Fibroblast of upper back skin (primary cell): ENCODE measurements at places on chromosomes 7 and 10.

DNA sequence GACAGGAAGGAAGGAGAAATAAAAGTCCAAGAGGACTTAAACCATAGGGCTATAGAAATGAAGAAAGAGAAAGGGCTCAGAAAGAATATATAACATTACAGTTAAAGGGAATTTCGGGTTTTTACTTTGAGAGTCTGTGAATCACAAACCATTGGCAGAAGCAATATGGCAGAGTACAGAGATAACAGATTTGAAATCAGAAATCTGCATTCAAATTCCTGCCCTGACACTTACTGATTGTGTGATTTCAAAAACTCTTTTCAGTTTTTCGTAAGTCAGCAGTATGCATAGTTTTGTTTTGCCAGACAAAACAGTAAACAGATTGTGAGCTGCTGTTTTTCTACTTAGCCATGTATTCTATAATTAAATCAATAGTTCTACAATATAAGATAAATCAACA, 8.2 kb downstream of the JMJD1C start:
- no peak for DNase-seq

- no peak for DNase-seq
Measured at GRCh38 chr7:69665369-69665768, 67.1 kb downstream of the AUTS2 start.

DNA sequence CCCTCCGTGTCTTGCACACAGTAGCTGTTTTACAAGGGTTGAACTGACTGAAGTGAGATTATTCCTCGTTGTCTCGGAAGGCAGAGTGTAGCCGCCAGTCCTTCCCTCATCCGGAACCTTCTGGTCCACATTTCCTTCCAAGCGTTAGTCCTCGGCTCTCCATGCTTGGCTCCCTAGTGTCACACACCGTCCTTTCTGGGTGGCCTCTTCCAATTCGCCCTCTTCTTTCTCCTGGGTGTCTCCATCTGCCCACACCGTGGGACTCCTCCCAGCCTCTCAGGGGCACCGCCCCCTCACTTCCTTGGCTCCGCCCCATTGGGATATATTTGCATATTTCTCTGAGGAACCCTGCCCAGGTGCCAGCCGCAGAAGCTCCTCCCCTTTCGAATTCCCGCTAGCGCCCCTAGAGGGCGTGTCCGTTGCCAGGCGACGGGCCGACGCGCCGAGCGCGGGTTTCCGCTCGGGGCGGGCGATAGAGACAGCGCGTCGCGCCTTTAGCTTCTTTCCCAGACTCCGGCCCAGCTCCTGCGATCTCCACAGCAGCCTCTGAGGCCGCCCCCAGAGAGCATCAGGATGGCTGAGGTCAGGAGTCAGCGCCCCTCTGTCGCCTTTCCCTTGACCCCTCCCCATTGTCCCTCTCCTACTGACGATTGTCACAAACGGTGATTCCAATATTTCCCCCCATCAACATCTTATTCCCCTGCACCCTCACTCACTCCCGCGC, at the start of gene CFAP58:
Gene CFAP58, plus strand, starts transcription at position 509 of the 724 bp plus-strand sequence. Its CDS starts 65 bp downstream, at position 574.
- peak; percentile 82 for DNase-seq

DNA sequence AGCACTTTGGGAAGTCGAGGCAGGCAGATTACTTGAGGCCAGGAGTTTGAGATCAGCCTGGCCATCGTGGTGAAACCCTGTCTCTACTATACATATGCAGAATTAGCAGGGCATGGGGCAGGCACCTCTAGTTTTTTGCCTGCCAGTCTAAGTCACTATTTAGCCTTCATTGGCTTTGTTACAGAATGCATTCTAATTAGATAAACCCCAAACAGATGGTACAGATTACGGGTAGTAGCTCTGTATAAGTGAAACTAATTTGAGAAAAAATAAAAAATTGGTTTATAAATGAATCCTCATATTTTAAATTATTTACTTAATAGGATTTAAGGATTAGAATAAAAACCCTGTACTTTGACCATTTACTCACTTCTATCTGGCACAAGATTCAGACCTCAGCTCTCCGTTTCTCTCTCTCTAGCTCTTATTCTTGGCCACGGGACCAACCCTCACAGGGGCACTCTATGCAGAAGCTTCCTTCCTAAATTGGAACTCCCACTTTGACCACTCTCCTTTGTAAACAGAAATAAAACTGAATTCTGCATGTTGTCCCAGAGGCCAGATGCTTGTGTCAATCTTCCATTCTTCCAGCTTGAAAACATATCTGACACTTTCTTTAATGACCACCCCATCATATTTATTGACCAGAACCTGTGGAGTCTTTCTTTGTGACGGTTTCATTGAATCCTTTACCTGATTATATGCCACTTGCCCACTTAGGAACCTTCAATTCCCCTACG, 26.8 kb downstream of the BET1 start:
- DNase-seq: no peak

GRCh38 chr10:13503745-13504463, 24.9 kb downstream of the BEND7 start:
- peak; percentile 74 for DNase-seq

GRCh38 chr10:47277352-47278151, 22.4 kb upstream of the GDF10 start:
- no peak for DNase-seq

DNA sequence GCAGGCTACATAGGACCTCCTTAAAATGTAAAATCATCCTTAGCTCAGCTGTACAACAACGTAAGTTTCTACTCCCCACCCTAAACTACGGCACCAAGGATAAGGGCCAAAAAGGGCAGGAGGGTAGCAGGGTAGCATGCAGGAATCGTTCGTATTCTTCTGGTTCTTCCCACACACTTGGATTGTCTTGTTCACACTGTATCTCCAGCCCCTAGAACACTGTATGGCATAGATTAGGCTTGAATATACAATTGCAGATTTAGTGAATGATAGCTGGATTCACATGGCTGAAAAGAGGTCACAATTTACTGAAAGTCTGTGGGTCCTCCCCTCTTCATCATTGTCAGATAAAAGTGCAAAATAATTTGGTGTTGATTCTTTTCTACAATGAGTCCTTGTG, 28.2 kb upstream of the PRKAR2B start:
- no peak for DNase-seq

DNA sequence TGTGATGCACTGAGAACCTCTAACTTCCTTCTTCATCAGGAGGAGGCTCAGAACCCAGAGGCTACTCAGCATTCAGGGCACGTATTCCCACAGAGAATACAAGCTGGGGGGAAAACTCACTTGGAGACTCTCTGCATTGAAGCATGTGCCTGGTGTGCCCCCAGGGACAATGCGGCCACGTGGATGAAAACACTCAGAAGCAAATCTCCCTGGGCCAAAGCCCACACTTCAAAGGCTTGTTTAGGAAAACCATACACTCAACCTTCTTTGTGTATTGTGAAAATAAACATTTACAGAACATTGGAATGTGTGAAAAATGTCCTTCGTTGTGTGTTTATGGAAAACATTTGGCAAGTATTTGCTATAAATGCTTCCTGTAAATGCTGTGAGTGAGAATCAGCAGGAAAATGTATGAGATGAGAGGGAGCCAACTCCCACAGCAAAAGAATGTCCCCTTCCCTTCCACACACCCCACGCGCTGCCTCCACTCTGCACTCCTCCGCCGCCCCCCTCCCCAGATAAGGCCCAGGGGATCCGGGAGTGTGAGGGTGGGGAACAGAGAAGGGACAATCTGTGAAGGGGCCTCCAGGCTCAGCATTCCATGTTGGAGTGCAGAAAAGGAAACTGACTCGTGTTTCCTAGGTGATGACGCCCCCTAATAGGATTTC, 339.5 kb downstream of the ELMO1 start:
- no peak for DNase-seq

DNA sequence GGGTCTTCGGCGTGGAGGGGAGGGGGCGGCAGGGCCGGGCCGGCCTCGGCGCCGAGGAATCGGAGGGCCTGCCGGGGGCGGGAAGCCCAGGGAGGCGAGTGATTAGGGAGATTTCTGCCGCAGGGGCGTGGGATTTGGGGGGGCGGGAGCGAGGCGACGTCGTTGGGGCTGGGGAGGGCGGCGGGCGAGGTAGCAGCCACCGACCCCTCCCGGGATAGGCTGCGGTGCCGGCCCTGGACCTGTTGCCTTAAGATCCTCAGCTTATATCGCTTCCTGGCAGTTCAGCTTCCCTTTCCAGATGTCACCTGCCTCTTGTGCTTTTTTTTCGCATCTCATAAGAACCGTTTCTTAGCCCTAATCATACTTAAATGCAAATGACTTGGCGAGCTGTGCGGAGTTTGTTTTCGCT, 655 bp downstream of the LMTK2 start:
- DNase-seq: no peak

GRCh38 chr7:143929224-143929920, 5.7 kb upstream of the OR2F2 start:
- DNase-seq: no peak

DNA sequence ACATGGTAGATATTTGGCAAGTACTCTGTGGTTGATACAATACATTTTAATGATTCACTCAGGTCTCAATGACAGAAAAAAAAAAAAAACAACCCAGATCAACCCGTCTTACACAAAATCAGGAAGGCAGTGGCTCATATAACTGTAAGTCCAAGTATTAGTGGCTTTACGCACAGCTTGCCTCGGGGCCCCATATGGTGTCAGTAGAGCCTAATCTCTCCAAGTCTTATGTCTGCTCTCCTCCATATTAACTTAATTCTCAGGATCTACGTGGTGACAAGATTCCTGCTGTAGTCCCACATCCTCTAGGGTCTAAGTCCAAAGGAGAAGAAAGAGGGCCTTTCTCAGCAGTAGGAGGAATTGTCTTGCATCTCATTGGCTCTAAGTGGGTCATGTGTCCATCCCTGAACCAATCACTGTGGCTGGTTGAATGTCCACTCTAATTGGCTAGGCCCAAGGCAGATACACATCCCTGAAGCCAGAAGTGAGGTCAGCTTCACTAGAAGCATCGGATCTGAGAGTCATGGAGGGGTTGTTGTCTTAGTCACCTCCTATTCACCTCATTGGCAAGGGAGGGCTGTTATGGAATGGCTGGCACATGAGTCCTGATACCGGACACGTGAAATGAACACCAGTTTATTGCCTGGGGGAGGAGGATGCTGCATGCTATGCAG, 20.5 kb upstream of the PLPP4 start:
- no peak for DNase-seq

DNA sequence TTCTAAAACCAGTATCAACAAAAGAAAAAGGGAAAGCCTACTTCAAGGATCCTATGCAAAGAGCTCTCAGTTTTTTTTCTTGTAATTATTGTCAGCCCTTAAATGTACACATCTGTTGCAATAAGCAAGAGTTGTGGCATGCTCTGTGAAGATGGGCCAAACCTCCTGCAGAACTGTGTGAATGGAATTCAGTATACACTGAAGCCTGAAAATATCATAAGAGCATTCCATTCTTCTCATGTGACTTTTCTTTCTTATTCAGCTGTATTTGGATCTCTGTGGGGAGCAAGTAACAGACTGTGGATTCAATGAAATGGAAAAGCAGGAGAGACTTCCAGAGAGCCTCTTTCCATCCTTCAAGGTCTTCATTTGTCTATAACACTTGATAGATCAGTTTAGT, 130.7 kb downstream of the SAMD9 start:
- DNase-seq: peak; percentile 92

DNA sequence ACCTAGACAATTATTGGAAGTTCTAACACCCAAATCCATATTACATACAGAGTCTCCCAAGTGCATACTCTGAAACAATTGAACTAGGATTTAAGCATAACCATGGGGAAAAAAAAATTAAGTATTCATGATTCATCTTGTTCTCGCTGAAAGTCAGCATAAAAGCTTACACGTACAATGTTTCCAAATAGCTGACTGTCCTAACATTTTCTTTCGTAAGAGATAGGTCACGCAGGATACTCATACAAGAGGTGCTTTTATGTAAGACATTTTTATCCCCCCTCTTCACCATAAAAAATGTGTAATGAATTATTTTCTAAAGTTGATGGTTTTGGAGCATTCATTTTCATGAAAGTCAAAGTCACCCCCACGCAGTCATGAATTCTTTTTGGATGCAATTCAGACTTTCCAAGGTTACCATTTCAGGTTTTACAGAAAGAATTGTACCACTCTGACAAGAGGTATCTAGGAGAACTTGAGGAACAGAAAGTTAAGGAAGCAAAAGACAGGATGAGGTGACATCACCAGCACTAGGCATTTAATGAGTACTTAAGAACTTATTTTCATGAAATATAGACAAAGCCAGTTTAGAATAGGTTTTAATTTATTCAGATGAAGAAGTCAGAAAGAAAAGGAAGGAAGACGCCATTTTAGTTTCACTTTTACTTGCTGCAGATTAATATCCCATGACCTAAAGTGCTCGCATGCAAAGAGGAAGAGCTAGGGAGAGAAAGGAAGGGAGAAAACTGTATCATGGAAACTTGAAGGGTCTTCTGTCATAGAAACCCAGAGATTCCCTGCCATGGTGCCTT, 55.8 kb downstream of the TMEM26 start:
- peak; percentile 84 for DNase-seq

DNA sequence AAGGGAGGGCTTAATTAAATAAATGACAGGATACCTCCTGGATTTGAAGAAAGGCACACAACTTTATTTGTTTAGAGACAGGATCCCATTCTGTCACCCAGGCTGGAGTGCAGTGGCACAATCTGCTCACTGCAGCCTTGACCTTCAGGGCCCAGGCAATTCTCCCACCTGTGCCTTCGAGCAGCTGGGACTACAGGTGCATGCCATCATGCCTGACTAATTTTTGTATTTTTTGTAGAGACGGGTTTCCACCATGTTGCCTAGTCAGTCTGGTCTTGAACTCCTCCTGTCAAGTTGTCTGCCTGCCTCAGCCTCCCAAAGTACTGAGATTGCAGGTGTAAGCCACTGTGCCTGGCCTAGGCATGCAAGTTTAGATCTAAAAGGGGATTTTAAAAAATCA, 272.7 kb upstream of the MBL2 start:
- DNase-seq: no peak

DNA sequence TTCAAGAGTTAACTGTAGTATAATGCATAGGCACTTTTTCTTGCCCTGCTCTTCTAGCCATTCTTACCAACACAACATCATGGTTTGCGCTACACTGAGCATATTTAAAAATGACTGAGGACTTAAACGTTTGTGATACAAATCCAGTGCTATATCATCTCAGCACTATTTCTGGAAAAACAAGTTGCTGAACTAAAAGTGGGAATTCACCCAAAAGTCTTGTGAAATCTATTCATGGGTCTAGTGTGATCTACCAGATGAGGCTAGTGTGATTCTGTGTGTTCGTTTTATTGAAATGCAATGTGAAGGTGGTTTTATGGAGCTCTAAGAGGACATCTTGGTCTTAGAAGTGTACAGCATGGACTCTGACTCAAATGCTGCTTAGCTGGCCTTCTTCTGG, 584.6 kb upstream of the POM121L12 start:
- no peak for DNase-seq

GRCh38 chr10:108812296-108812695, 1111.0 kb downstream of the XPNPEP1 start:
- peak; percentile 80 for DNase-seq

DNA sequence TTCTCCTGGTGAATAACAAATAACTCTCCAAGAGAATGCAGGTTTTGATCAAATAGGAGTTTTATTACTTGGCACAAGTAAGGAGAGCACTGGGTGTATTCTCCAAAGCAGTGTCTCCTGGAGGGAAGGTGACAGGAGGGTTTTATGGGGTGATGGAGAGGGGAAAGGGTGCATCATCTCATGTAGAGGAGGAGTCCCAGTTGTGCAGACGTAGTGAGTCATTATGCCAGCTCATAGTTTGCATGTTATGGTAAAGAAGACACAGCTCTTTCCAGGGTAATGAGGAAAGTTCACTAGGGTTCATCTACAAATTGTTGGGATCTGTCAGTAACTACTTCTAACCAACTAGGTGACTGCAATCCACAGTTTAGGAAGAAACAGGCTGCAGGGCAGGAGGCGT, 347.9 kb upstream of the MEOX2 start:
- DNase-seq: peak; percentile 64

- DNase-seq: peak; percentile 49
Measured at GRCh38 chr7:81926154-81926553, 156.3 kb upstream of the HGF start.
